ENCODE measurements at places on chromosomes 12 and 14. TPM values are rescaled to one million over a fixed set of nuclear protein-coding genes. Genes with fewer than 3 reads are reported as not detected.

FLRT2 gene
- 0.68 TPM for polyA plus RNA-seq

NGB gene
- polyA plus RNA-seq, result 0.53 TPM

NINJ2 gene
- polyA plus RNA-seq, result 5.0 TPM

CLEC4E gene
- 1.7 TPM for polyA plus RNA-seq

SYT1 gene
- polyA plus RNA-seq, result 0.46 TPM

ARHGDIB gene
- polyA plus RNA-seq, result 95.2 TPM

UNG gene
- polyA plus RNA-seq, result 18.4 TPM

SRRM4 gene
- polyA plus RNA-seq, result 0.05 TPM

ACSM4 gene
- polyA plus RNA-seq, result not detected

KCNK13 gene
- polyA plus RNA-seq, result 0.19 TPM

BIN2 gene
- 4.4 TPM for polyA plus RNA-seq

RIC8B gene
- polyA plus RNA-seq, result 7.5 TPM

Data from stomach (tissue), 19 donors.